ENCODE measurements at places on chromosomes 7 and 10.

- DNase-seq: no peak
These were observed 500.6 kb downstream of the PARD3 start for GRCh38 chr10:34314457-34314856.

DNA sequence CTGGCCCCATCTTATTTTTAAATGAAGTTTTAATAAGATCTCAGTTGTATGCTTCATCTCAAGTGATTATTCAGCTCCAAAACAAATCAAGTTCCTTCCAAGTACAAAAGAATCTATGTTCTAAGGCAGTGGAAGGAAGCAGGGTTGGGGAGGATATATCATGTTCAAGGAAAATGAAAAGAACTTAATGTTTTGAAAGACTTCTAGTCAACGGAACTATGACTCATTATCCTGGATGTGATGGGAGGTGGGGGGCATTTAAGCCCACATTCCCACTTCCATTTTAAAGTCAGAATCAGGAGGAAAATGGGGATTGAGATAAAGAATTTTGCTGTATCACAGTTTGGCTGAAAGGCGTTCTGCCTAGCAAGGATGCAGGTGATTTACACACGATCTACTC, 59.4 kb downstream of the FANK1 start:
- peak; percentile 66 for DNase-seq

- DNase-seq: no peak
These were observed 54.5 kb upstream of the PDZD8 start for GRCh38 chr10:117429643-117430265.

GRCh38 chr7:122673951-122674350, 25.0 kb downstream of the RNF133 start:
- DNase-seq: no peak

GRCh38 chr10:84224411-84225028, 824 bp downstream of the LRIT2 start:
- no peak for DNase-seq

DNA sequence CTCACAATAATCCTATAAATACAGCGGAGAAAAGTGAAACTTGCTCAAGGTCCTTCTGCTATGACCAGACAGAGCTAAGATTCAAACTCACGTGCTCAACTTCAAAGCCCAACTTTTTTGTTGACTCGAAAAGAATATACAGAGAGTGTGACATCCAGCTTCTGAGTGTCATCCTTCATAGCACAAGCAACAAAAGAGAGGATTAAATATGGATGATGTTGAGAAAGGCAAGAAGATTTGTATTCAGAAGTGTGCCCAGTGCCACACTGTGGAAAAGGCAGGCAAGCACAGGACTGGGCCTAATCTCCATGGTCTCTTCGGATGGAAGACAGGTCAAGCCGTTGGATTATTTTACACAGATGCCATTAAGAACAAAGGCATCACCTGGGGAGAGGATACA, 2.1 kb upstream of the FAM3C start:
- no peak for DNase-seq

GRCh38 chr7:155844019-155844453, 31.8 kb upstream of the SHH start:
- no peak for DNase-seq

All from COLO829 (cell line).